ENCODE measurements at places on chromosomes 13 and 19. TPM values are rescaled to one million over a fixed set of nuclear protein-coding genes. Genes with fewer than 3 reads are reported as not detected.

Gene EML2
- 9.4 TPM for polyA plus RNA-seq

Gene ZNF615
- 11.6 TPM for polyA plus RNA-seq

Gene KLK2
- polyA plus RNA-seq: not detected

GRCh38 chr13:47708386-47708785 is 292.7 kb downstream of the SUCLA2 start:
- no peak for DNase-seq

- DNase-seq: no peak
Measured at GRCh38 chr13:87999788-88000187, 328.6 kb downstream of the SLITRK5 start.

GRCh38 chr19:39097299-39097698 is 13.1 kb downstream of the ACP7 start:
- no peak for DNase-seq

DNA sequence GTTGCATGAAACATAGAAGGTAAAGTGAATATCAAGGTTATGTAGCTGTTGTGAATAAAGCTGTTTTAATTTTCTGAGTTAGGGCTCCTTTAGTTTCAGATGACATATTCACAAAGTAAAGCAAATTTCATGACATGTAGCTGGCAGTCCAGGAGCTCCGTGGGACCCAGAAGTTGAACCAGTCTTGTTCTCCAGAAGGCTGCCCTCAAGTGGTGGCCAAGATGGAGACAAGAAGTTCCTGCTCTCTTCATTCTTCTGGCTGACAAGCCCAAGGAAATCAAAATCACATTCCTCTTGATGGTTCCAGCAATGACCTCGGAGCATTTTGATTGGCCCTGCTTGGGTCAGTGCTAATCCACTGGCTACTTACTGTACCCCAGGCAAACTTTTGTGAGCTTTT is 128.7 kb downstream of the LIG4 start:
- DNase-seq: no peak

DNA sequence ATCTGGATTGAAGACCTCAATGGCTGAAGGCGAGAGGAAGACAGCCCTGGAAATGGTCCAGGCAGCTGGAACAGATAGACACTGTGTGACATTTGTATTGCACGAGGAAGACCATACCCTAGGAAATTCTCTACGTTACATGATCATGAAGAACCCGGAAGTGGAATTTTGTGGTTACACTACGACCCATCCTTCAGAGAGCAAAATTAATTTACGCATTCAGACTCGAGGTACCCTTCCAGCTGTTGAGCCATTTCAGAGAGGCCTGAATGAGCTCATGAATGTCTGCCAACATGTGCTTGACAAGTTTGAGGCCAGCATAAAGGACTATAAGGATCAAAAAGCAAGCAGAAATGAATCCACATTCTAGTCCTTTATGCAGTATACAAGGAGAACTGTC is 1.2 kb downstream of the POLR1D start:
- no peak for DNase-seq

GRCh38 chr19:1513499-1514294 is 878 bp upstream of the ADAMTSL5 start:
- no peak for DNase-seq

DNA sequence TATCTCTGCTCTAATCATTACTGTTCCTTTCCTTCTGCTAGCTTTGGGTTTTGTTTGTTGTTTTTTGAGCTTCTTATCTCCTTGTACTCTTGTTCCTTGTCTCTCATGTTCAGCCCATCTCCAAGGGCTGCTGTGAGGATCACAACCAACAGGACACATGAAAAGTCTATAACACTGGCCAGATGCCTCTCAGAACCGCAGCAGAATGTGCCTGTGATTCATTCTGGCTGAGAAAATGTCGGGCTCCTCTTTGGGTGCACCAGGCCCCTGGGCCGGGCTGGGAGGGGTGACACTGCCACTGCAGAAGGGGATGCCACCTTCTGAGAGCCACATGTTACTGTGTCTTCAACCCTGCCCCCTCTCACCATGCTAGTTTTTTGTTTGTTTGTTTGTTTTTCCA is 48.0 kb downstream of the GGACT start:
- DNase-seq: no peak

Measured in muscle of back (tissue), 13 donors.